ENCODE measurements at places on chromosomes 1 and 21.

GRCh38 chr1:173580071-173580470 lies 22.8 kb downstream of the SLC9C2 start:
- DNase-seq: no peak

GRCh38 chr1:150168960-150169601 lies 19.4 kb downstream of the PLEKHO1 start:
- DNase-seq: peak; percentile 62

GRCh38 chr21:37183749-37184148 lies 83.4 kb downstream of the VPS26C start:
- no peak for DNase-seq

DNA sequence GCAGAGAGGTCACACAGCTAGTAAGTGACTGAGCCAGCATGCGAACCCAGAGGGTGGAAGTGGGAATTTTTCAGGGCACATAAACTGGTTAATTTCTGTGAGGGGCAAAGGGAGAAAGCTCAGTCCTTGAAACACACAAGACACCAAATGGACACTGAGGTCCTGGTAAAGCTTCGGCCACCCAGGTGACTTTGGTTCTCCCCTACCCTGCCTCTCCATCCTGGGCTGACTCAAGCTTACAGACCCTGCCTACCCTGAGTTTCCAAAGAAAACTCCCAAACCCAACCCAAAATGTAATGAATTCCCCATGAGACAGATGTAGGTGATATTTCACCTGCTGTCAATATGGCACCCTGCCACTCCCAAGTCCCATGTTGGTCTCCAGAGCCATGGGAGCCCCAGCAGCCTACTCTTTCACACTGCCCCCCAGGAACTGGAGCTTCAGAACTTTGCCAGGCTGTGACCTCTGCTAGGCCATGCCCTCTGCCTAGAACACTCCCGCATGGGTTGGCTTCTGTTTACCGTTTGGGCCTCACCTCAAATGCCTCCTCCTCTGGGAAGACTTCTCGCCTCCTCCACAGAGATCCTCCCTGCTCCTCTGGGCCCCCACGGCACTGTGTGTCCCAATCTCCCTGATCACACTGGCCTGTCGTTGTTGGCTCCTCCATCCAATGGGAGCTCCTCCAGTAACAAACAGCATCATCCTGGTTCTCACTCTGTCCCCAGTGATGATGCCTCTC lies 3.7 kb upstream of the LRP8 start:
- DNase-seq: no peak

- no peak for DNase-seq
Observed at GRCh38 chr1:224525411-224526040, 90.6 kb upstream of the CNIH3 start.

DNA sequence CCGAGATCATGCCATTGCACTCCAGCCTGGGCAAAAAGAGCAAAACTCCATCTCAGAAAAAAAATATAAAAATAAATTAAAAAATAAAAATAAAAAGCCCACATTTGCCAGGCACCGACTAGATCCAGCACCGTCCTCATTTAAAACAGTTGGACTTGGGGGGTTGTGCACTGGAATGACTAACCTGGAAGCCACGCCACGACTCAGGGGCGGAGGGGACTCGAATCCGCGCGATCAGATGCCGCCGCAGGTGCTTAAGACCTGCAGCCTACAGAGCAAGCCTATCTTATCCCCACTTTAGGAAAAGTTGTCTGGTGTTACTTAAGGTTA lies 38.5 kb downstream of the ZBTB8OS start:
- DNase-seq: no peak

- DNase-seq: no peak
Observed at GRCh38 chr21:42297377-42297776, 17.8 kb downstream of the TFF3 start.

- no peak for DNase-seq
Observed at GRCh38 chr1:71276466-71276865, 195.6 kb upstream of the ZRANB2 start.

DNA sequence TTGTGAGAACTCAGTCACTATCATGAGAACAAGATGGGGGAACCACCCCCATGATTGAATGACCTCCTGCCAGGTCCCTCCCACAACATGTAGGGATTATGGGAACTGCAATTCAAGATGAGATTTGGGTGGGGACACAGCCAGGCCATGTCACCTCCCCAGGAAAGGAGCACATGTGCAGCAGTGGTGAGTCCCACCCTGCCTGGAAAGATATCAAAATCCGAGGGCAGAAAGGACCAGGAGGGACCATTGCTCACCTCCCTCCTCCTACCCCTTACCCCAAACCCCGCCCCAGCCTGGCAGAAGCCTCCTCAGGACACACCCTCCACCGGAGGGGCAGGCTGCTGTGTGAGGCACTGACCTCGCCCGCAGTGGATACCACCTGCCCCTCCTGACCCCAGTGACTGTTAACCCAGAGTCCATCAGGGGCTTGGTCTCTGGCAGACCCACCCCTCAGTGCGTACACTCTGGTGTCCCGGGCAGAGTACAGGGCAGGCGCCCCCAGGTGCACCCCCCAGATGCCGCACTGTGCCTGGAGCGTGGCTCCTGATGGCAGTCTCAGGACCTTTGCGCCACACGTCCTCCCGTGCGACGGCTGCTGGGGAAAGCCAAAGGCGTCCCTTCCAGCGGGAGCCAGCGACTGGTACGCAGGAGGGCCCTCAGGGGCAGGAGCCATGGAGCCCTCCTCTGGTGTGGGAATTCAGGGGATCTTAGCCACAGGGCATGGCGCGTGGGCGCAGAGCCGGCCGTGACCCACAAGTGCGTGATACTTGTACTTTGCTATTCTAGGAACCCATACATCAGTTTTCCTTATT lies 20.9 kb downstream of the PDXK start:
- no peak for DNase-seq

DNA sequence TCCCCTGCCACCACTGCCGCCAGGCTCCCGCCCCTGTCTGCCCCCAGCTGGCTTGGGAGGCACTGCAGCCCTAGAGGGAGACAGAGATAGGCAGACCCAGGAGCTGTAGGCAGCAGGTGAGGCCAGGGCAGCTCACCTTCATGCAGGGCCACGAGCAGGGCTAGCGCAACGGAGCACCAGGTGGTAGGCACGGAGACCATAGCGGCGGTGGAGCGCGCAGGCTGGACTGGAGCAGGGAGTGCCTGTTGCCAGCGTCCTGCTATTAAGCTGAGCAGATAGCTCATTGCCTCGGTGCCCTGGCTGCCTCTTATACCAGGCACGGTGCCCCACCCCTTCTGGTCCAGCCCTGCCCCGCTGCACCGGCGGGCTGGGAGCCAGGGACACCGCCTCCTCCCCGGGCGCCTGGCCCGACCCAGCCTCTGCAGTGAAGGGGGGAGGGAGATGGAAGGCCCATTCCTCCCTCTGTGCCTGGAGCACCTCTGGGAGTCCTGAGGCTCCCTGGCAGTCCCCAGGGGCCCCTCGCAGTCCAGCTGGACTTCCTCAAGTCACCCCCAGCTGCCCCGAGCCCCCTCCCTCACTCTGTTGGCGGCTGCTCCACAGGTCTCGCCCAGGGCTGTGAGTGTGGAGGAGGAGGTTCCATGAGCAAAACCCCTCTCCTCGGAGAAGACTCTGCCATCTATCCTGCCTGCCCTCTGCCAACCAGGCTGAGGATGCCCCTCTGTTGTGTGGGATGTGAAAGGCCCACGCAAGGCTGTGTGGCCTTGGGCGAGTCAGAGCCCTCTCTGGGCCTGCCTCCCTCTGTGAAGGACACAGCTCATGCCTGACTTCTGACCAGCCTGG lies at the start of gene EDN2:
EDN2 (minus strand) TSS at position 282 of the 840 bp plus-strand sequence; CDS start at position 200, 82 bp downstream.
- DNase-seq: no peak

DNA sequence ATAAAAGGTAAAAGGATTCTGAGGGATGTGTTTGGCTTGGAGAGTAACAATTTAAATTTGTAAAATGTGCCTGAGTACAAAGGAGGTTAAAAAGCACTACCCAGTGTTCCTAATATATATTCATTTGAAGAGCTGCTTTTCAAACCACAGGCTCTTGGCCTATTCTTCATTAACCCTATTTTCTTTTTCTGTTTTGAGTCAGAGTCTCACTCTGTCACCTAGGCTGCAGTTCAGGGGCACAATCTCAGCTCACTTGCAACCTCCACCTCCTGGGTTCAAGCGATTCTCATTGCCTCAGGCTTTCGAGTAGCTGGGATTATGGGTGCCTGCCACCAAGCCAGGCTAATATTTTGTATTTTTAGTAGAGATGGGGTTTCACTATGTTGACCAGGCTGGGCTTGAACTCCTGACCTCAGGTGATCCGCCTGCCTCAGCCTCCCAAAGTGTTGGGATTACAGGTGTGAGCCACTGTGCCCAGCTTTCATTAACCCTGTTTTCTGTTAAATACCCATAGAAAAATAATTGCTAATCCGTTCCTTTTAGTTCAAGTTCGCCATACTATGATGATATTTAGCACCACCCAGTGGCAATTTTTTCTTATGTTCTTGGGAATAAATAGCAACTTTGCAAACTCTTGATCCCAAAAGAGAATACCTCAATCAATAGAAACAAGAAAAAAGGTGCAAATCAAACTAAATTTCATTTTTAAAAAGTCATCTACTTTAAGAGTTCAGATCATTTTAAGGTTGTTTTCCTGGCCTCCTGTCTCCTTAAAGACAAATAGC lies 30.5 kb downstream of the ZBTB8OS start:
- no peak for DNase-seq

DNA sequence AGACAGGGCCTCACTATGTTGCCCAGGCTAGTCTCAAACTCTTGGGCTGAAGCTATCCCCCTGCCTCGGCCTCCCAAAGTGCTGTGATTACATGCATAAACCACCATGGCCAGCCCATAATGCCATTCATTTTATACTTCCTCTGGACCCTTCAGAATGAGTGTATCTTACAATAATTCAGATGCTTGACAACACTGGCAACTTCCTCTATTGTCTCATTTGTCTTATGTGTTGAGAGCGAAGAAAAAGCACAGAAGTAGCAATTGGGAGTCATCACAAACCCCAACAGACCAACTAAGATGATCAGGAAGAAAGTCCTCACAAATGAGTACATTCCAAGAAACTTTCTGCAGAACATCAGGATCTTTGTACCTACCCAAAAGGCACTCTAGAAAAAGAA lies 191.9 kb downstream of the RERE start:
- no peak for DNase-seq

DNA sequence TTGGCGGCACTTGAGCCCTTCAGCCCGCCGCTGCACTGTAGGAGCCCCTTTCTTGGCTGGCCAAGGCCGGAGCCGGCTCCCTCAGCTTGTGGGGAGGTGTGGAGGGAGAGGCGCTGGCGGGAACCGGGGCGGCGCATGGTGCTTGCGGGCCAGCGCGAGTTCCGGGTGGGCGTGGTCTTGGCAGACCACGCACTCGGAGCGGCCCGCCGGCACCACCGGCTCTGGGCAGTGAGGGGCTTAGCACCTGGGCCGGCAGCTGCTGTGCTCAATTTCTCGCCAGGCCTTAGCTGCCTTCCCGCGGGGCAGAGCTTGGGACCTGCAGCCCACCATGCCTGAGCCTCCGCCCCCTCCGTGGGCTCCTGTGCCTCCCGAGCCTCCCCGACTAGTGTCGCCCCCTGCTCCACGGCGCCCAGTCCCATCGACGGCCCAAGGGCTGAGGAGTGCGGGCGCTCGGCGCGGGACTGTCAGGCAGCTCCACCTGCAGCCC lies 673.7 kb upstream of the BRINP3 start:
- no peak for DNase-seq

DNA sequence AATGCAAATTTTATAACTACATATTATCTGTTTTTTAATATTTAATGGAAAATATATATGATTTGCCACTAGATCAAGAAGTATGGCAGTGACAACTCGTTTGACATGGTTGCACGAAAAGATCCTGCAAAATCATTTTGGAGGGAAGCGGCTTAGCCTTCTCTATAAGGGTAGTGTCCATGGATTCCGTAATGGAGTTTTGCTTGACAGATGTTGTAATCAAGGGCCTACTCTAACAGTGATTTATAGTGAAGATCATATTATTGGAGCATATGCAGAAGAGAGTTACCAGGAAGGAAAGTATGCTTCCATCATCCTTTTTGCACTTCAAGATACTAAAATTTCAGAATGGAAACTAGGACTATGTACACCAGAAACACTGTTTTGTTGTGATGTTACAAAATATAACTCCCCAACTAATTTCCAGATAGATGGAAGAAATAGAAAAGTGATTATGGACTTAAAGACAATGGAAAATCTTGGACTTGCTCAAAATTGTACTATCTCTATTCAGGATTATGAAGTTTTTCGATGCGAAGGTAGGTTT lies 556 bp downstream of the IFI44 start:
- no peak for DNase-seq

- DNase-seq: no peak
Observed at GRCh38 chr1:224304767-224305166, 25.2 kb downstream of the NVL start.

DNA sequence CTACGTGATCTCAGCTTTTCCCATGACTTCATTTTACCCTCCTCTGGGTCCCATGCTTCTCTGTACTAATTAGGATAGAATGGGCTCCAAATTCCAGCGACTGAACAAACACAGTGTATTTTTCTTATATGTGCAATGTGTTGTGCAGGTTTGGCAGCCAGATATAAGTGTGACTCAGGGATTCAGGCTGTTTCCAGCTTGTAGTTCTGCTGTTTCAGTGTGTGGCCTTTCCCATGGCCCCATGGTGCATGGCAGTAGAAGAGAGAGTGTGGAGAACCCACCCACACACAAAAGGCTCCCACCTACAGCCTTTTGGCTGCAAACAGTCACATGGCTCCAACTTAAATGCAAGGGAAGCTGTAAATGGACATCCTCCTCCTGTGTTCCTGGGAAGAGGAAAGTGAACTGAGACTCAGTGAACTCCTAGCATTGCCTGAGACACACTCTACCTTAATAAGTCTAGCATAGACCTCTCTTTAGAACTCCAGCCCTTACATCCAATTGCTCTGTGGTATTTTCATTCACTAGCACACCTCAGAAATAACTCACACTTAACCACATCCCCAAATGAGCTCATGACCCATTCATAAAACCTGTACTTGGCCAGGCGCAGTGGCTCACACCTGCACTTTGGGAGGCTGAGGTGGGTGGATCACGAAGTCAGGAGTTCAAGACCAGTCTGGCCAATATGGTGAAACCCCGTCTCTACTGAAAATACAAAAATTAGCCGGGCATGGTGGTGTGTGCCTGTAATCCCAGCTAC lies 58.7 kb downstream of the KIAA0040 start:
- DNase-seq: no peak
